ENCODE measurements at places on chromosomes 12 and 14. TPM values are rescaled to one million over a fixed set of nuclear protein-coding genes. Genes with fewer than 3 reads are reported as not detected.

The PPP4R3A gene
- 104 TPM for total RNA-seq

DNA sequence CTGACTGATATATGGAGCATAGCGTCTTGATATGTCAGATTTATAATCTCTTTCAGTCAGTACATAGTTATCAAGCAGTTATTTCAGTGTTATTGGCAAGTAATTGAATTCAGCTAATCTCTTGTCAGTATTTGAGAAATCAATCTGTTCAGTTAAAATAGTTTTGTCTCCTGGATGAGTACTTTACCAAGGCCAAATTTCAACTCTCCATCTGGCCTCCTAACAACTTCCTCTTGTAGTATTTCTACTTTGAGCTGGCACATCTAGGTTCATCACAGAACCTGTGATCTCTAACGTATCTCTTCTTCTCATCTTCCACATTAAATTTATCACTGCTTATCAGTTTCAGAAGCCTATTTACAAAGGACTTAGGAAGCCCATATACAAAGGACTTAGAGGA is 690.5 kb downstream of the C12orf50 start:
- no peak for DNase-seq

The HCAR1 gene
- total RNA-seq = not detected

DNA sequence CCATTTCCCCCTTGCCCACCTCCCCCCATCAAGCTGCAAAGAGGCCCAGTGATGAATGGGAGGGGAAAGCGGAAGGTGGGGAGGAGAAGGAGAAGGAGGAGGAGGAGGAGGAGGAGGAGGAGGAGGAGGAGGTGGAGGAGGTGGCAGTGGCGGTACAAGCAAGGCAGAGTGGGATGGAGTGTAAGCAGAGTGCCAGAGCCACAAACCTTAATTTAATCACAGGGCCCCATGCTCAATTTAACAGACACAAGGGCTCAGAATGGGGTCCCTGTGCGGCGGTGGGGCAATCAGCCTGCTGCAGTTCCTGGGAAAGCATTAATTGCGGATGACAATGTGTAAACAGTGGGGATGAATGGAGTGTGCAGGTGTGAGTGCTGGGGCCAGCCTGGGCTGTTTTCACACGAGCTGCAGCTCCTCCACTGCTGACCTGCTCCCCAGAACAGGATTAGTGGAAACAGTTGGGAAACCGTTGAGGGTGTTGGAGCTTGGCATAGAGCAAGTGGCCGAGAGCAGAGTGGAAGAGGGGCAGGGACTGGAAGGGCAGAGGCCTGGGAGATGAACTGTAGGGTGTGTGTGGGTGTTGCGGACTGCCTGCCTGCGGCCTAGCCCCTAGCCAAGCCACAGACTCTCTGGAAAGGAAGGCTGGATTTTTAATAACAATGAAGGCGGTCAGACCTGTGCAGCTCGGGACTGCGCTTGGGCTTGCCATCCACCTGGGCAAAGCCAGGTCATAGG is 36.4 kb upstream of the SMOC1 start:
- no peak for DNase-seq

- no peak for DNase-seq
These were observed 7.0 kb downstream of the PPP1R12A start for GRCh38 chr12:79927772-79928474.

The TAC3 gene
- total RNA-seq = not detected

- no peak for DNase-seq
These were observed 62.6 kb downstream of the SMUG1 start for GRCh38 chr12:54126029-54126695.

GRCh38 chr14:56862836-56863235 is 52.6 kb upstream of the OTX2 start:
- no peak for DNase-seq

The PKP2 gene
- 0.54 TPM for total RNA-seq

- no peak for DNase-seq
These were observed 2.9 kb downstream of the IFNG start for GRCh38 chr12:68156636-68157035.

DNA sequence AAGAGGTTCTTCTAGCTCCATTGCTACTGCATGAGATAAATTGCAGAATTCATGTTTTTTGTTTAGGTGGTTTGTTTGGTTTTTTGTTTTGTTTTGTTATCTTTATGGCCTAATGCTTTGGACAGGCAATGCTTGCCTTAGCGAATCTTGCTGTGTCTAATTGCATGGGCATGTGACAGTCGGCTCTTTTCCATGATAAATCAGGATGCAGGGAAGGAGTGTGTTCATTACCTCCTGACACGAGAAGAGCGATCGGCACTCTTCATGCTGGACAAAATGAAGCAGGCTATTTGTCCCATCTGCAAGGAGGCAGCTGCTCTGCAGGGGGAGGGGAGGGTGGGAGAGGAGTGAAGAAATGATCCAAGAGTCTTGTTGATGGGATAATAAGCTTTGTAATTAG is 6.5 kb downstream of the CCDC60 start:
- DNase-seq = no peak

- DNase-seq = no peak
These were observed 1042.1 kb downstream of the FSCB start for GRCh38 chr14:43464968-43465367.
